Mucosa of descending colon (tissue), 3 donors: ENCODE measurements at places on chromosomes 7 and 10.

DNA sequence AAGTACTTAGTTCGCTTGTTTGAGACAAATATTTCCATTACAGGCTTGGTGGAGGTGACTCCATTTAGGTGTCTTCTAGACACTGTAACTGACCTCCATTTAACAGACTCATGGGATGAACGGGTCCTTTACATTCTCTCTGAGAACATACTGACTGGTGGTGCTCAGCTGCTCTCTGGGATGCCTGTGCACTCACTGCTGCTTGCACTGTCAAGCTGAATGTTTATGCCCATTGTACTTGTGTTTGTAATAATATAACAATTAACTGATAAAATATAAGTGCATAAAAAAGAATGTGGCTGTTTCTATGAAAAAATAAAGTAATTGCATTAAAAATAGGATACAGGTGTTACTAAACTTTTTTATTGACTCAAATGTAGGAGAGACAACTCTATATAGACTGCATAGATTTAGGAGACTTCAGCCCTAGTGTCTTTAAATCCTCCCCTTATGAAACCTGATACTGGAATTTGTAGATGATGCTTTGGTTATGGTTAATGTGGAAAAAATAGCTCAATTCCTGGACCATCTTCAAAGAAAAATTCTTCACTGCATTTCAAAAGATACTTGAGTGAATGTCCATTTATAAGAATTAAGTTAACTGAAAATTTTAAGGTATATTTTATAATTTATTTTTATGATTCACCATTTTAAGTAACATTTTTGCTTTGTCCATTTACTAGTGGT lies 85.4 kb downstream of the CDK14 start:
- no peak for DNase-seq

- DNase-seq, result no peak
Measured at GRCh38 chr10:119233123-119233820, 25.9 kb downstream of the GRK5 start.

DNA sequence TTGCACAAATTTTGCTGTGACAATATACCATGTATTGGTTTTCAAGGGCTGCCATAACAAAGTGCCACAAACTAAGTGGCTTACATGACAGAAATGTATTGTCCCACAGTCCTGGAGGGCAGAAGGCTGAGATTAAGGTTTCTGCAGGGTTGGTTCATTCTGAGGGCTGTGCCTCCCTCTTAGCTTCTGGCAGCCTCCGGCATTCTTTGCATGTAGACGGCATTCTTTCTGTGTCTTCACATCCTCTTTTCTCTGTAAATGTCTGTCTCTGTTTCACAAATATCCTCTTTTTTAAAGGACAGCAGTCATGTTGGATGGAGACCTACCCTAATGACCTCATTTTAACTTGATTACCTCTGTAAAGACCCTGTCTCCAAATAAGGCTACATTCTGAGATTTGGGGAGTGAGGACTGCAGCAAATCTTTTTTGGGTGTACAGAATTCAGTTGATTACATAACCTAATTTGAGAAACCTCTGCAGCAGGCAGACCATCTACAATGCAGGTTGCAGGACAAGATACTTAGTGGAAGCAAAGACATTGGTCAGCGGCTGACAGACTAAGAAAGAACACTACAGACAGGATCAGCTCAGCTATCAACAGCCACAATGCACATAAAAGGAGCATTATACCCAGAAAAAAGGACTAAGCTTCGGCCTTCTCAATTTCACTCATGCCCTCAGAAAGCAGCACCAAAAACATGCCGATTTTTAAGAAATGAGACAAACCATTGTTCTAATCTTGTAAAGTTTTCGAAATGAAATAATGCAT lies 84.6 kb upstream of the FAM3C start:
- DNase-seq, result no peak

DNA sequence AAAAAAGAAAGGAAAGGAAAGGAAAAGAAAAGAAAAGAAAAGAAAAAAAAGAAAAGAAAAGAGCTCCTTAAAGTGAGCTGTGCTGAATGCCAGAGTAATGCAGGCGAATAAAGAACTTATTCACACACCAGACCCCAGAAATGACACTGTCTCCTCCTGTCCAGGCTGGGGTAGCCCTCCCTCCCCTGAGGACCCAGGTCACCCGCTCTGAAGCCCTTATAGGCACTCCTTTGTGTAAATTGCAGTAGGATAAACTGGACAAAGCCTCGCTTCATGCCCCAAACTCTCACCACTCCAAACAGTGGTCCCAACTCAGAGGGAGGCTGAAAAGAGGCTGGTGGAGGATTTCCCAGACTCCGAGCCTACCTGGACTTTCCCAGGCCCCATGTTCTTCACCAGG lies 46.3 kb downstream of the PKD1L1 start:
- DNase-seq, result no peak

DNA sequence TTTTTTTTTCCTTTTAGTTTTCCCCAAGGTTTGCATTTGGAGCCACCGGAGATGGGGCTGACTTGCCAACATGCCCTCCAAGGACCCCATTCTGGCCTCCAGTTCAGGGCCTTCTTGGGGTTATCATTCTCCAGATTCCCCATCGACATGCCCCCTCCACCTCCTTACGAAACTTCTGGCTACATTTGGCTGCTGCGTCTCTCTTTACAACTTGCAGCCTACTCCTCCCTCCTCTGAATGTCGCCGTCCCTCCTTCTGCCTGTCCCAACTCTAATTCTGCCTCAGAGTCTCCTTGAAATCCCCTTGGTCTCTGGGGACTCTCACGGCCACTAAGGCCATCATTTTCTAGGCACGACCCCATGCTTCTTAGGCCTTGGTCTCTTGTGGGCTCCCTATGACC lies 72.2 kb upstream of the PODXL start:
- no peak for DNase-seq
